ENCODE measurements at places on chromosomes 13 and 19.
A peak's percentile ranks its signal among the peaks of the same experiment; 100 is the strongest.

- no peak for DNase-seq
These were observed 255.1 kb upstream of the SOX21 start for GRCh38 chr13:94967183-94968039.

DNA sequence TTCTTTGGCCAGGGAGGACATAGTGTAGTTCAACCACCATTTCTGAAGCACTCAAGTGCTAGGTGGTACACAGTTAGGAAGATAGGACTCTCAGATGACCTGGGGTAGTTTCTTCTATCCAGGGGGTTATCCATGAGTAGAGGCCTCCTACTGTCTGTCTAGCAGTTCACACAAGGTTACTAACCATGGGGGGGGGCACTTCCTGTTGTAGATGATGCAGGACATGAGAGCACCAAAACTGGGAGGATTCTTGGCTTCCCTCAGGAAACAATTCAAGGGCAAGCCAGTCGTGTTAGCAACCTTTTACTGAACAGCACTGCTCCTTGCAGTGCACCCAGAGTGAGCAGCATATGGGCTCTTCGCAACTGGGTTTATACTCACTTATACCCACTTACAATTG is 8.9 kb upstream of the TPP2 start:
- DNase-seq, result no peak

DNA sequence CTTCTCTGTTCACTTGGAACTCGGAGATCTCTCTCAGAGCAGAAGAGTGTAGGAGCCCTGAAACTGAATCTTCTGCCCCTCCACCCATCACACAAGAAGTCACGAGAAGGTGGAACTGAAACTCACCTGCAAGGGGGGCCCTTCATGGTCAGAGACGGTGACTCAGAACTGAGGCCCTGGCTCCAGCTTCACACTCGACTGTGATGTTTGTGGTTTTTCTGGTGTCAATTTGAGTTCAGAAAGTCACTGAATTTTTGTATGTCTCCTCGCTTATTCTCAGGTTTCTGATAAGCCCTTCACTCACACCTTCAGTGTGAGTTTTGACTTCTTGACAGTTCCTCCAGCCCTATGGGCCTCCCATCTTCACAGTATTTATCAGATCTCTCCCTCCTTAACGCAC is 23.1 kb downstream of the SIGLEC5 start:
- no peak for DNase-seq

GRCh38 chr19:2041683-2042484 is 9.2 kb downstream of the MKNK2 start:
- DNase-seq, result peak; percentile 99

DNA sequence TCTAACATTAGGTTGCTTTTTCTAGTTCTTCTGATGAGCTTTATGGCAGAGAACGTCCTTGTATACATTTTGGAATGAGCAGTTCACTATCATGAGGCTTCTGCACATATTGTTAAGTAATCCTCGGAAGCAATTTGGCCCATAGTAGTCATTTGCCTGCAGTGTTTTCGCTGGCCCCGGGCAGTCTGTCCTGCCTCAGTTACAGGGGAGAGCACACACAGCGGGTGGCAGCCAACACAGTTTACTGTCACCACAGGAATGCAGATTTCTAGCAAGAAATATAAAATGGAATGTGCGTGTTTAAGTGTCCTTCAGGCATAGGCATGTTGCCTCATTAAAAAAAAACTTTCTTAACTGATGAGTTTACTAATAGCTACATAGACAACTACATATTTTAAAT is 71.5 kb upstream of the GJB6 start:
- no peak for DNase-seq

DNA sequence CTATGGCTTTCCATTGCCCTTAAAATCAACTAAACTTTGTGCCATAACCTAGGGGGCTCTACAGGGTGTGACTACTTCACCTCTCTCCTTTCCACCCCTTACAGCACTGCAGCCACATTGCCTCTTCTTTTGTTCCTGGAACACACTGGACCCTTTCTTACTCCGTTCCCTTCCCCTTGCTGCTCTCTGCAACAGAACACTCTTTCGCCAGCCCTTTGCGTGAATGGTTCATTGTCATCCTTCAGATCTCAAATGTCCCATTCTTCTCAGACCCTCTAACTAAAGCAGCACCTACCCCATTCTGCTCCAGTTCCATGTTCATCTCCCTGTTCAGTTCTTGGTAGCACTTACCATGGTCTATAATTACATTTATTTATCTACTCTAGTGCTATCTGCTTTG is 208.3 kb downstream of the OXGR1 start:
- no peak for DNase-seq

All from sciatic nerve (tissue), 2 donors.